ENCODE measurements at places on chromosomes 3 and 15.
A peak's percentile ranks its signal among the peaks of the same experiment; 100 is the strongest.

DNA sequence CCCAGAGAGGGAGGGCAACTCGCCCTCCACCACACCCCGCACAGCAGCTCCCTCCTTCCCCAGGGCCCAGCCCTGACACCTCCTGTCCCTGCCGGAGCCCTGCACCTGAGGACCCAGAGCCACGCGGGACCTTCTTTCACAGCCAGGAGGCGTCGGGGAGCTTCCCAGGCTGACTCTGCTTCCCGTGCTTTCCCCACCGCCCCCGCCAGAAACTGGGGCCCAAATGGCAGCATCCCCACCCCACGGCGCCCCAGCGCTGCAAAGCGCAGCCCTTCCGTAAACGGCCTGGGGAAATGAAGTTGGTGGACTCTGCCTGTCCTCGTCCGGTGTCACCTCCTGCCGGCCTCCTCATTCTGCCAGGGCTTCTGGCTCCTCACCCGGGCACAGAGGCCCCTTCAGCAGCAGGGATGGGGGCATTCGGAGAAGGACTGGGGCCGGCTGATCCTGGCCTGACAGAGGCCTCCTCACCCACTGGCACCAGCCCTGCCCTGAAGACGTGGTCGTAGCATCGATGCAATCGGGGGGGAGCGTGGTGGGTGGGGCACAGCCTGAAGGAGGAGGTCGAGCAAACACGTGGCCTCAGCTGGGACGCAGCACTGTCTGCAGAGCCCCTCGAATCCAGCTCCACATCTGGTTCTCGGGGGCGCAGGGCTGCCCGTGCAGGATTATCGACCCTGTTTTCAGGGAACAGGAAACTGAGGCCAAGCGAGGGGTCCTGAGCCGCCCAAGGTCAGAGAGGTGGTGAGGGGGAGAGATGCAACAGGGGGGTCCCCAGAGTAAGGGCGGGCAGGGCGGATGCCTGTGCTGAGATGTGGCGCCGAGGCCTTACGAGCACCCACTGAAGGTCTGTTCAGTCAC is 235.4 kb downstream of the XXYLT1 start:
- DNase-seq, result no peak

- peak; percentile 17 for DNase-seq
These were observed 110.3 kb downstream of the CYP19A1 start for GRCh38 chr15:51227940-51228732.

GRCh38 chr15:43168192-43169107 is 16.8 kb upstream of the CCNDBP1 start:
- no peak for DNase-seq

- no peak for DNase-seq
These were observed 1159.6 kb upstream of the EPHA6 start for GRCh38 chr3:95654570-95655362.

DNA sequence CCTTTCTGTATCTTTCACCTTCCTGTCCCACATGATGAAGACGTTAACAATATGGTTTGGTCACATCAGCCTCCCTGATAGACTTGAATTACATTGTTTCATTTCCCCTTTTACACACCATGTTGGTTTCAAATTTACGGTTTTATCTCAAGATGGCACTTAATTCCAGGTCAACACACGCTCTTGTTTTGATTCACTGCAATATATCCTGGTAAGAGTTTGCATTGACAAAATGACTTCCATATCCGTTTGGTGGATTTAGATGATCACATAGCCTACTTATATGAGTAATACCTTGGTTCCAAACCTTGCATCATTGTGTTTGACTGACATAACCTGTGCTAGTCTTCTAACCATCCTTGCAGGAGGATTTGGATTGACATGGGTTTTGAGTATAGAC is 499.4 kb downstream of the ROBO1 start:
- no peak for DNase-seq

DNA sequence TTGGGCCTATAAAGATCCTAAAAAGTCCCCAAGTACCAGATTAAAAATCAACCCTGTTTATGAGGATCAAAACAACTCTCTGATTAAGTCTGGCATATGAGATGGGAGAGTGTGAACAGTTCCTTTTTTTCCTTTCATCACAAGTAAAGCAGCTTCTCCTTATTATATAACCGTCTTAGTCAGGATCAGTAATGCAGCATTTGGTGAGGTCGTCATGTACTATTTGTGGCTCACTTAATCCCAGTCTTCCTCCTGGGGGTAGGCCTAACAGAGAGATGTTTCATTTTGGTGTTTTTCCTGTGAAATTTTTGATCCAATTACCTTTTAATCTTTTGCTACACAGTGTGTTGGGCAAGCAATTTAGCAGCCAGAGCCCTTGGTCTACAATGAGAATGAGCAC is 333.1 kb upstream of the KCNMB2 start:
- no peak for DNase-seq

DNA sequence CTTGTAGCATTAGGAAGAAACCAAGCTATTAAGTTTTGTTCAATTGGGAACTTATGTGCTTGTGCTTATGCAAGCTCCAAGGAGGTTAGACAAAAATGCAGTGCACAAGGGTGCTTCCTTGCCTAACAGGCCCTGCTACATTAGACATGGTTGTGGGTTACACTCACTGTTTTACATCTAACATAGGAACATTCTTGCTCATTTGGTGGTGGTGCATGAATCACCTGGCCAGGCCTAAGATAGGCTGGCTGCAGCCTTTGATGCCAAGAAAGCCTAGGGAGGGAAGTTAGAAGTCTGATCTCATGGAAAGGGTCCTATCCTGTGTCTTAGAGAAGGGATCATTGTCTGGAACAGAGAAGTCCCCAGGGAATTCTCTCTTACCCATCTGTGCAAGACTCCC is 43.5 kb downstream of the CA12 start:
- DNase-seq, result no peak

- DNase-seq, result no peak
These were observed 18.1 kb downstream of the LNP1 start for GRCh38 chr3:100419406-100419805.

GRCh38 chr3:15151166-15151565 is 52.2 kb upstream of the RBSN start:
- no peak for DNase-seq

- DNase-seq, result no peak
These were observed 5.7 kb downstream of the APH1B start for GRCh38 chr15:63283126-63283525.

DNA sequence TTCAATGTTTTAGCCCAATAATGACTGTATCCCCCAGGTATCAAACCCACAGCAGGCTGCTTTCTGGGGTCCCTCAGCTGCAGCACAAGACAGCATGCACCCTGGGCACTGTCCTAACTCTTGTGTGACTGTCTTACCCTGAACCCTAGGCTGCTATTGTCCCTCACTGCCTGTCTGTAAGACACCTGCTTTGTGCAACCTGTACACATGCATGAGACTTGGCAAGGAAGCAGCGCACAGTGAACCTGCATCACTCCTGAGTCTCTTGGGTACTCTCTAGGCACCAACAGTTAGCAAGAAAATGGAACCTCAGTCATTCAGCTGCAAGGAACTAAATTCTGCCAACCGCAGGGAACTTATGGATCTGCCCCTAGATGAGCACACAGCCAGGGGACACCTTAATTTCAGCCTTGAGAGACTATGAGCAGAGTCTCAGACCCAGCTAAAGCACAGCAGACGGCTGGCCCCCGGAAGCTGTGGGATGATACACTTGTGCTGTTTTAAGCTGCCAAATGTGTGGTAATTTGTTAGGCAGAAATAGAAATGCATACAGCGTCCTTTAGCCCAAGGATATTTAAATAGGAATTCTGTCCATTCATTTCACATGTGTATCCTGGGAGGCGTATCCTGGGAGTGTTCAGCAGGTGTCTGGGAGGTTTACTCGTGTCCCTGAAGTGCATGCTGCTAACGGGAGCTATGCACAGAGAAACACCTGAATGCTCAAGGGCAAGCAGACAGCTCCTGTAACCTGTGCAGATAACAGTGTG is 223.8 kb downstream of the KLF13 start:
- no peak for DNase-seq

DNA sequence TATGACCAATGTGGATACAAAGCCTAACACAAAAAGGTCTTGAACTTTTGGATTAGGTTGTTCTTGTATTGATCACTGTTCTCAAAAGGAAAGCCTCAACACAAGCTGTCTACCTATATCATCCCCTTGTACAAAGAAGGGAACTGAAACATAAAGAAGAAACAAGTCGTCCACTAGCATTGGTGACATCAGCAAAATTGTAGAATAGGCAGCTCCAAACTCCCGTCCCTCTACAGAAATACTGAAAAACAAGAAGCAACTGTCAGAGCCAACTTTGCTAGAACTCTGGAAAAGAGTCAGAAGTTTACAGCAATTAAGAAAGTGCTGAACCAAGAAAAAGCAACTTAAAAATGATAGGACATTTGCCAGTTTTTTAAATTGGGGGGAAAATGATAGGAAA is 7.5 kb upstream of the NR1I2 start:
- DNase-seq, result no peak

DNA sequence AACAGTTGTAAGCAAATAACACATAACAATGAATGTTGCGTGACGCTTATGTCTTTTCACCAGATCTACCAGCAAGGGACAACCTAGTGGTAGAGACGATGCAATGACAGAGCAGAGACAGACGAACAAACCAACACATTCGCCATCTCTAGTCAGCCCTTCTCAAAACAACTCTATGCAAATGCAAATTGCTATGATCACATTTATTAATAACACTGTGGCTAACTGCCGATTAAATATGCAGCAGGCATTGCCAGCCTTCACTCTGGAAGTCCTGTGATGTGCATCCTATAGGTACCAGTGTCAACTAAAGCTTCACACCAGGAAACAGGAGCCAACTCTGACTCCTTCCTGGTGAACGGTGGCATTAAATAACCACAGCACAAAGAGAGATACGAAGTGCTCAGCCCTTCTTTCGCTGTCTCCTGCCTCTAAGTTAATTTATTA is 94.2 kb downstream of the FOXP1 start:
- no peak for DNase-seq

DNA sequence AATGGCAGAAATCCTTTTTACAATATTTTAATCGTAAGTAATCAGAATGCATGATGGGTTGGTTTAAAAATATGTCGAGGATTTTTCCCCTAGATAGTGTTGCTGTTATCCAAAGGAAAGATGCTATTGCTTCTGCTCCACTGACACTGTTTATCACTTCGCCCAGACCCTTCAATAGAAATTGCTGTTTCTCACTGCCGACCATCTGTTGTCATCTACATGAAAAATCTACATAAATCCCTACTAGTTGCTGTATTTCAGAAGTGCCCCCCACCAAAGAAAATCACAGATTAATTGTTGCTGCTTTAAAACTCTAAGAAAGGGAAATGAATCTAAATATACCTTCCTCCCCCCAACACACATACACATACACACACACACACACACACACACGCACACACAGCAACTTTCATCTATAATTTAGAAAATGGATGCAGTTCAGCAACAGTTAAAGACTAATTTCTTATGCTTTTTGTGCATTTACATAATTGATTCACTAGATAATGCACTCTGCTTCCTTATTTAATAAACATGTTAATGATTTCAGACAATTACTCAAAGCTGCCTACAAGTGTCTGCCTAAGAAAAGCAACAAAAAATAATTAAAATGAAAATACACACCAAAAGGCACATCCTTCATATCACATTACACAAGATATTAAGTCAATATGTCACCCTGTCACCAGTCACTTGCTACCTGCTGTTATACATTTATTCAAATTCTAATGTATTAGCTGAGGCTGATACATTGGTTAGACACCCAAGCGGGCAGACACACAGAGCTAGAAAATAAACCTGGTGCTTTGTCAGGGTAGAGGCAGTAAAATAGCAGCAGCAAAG is 82.8 kb downstream of the RORA start:
- no peak for DNase-seq

DNA sequence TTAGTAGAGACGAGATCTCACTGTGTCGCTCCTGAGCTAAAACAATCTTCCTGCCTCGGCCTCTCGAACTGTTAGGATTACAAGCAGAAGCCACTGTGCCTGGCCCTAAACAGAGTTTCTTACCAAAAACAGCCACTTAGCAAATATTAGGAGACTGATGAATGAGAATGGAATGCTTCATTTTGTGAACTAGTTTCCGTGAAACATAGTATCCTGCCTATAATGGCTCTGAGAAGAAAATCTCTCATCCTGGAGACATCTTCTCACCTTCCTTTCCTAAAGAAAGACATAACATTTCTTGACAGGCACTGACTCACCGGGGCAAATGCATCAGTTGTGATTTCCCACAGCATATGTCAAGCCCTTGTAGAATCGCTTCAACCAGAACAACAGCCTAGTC is 44.9 kb downstream of the GJD2 start:
- no peak for DNase-seq

DNA sequence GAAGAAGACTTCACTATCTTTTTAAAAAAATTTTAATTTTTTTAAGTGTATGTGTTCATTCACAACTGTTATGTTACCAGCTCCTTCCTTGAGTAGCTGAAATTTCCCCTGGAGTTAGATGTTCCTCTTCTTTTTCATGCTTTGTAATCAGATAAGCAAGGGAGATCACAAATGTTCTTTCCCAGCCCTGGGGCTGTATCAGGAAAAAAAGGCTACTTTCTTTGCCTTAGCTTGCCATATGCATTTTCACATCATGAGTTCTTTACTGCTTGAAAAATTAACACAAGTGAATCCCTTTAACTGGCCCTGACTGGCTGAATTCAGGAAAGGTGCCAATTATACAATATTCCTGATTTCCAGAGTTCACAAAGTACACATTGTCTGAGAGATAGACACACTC is 353.2 kb upstream of the ATP11B start:
- DNase-seq, result no peak

DNA sequence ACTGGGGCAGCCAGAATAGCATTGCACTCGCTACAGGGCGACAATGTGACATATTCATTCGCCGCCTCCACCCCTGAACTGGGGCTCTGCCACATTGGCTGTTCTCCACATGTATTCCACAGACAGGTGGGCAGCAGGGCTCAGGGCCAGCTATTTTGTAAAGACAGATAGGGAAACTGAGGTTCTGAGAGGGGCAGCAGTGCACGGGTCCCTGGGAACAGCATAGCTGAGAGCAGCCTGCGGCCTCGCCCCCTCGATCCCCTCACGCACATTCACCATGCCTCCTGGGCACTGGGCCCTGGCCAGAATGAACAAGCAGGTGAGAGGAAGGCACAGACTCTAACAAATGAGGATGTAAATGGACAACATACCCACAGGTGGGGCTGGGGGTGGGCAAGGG is 75.0 kb upstream of the SPATA12 start:
- DNase-seq, result no peak

GRCh38 chr15:20271647-20272046 is 270.0 kb downstream of the GOLGA6L6 start:
- DNase-seq, result no peak

DNA sequence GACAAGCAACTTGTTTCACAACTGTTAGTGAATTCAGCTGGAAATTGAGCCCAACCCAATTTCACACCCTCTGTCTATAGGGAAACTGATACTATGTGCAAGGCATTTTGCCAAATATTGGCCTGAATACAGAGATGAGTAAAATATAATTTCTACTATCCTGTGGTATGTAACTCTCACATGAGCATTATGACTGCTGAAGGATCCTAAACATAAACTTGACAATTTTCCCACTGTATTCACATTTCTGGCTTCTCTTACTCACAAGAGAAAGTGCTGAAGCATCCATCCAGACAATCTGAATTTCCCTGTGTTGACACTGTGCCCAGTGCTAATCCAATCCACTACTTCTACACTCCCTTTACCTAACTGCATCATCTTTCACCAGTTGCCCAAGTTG is 28.4 kb downstream of the SERPINI2 start:
- DNase-seq, result no peak

- no peak for DNase-seq
These were observed 8.6 kb downstream of the GABRR3 start for GRCh38 chr3:98026425-98027084.

GRCh38 chr15:36622197-36622795 is 42.9 kb downstream of the CDIN1 start:
- DNase-seq, result no peak

- no peak for DNase-seq
These were observed 16.7 kb downstream of the MAP2K5 start for GRCh38 chr15:67559158-67559557.

- no peak for DNase-seq
These were observed 41.7 kb downstream of the SNX4 start for GRCh38 chr3:125478326-125478725.
